ENCODE measurements at places on chromosomes 5 and 9.

DNA sequence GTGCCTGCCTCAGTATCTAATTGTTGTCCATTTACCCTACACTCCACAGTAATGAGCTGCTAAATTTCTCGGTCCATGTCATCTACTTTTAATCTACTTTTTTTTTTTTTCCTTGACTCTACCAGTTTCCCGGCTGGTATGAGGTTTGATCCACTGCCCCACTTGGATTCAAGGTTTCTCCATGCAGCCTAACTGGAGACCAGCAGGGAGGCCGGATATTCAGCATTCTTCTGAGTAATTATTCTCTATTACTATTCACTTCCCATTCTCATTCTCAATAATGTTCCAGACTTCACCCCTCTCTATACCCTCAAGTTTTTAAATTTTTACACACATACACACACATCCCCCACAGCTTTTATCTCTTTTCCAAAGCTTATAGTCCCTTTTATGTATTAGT lies 51.0 kb upstream of the SUSD1 start:
- DNase-seq: no peak

DNA sequence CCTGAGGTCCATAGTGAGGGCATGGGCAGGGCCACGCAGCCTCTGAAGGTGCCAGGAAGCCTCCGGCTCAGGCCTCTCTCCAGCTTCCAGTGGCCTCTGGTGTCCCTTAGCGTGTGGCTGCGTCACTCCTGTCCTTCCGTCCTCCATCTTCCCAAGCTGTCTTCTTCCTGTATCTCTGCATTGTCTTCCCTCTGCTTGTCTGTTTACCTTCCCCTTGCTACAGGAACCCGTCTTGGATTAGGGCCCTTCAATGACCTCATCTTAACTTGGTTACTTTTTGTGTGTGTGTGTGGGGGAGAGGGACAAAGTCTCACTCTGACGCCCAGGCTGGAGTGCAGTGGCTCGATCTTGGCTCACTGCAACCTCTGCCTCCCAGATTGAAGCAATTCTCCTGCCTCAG lies 14.4 kb downstream of the ASS1 start:
- no peak for DNase-seq

- no peak for DNase-seq
These were observed 1.8 kb downstream of the CDKN2B-AS1 start for GRCh38 chr9:21996438-21996837.

DNA sequence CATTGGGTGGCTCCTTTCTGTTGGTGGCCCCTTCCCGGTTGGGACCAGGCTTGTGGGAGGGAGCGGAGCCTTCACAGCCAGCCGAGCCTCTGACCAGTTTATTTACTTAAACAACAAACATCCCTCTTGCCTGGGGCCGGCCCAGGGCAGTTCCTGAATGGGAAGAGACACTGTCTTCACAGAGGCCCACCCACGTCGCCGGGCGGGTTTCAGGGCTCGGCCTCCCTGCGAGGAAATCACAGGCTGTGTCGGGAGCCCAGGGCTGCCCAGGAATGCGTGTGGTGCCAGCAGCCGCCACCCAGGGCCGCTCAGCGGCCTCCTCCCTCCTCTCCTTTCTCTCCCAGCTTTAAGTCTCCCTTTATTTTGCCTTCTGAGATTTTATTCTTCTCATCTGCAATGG lies 132.5 kb downstream of the HSD17B3 start:
- no peak for DNase-seq

- no peak for DNase-seq
These were observed 57.2 kb downstream of the MEF2C start for GRCh38 chr5:88825584-88826315.

DNA sequence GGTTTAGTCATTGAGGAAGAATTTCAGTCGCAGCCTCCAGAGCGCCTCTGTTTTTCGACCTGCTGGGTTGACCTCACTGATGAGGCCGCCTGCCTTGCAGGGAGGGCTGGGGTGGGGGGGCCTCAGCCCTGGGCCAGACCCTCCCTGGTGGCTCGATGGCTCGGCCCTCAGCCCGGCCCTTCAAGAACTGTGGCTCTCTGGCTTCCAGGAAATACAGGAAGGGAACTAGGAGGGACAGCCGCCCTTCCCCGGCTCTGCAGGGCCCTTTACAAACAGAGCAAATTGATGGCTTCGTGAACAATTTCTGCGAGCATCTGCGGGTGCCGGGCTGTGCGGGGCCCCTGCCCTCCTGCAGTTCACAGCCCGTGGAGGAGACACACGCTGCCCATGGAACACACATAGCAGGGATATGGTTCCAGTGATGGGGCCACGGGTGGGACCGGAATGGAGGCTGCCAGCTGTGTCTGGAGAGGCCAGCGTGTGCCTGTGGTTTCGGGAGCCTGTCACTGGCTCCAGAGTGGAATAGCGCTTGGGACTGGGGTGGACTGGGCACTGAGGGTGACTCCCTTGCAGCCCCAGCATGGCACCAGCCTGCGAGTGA lies 39.6 kb downstream of the COL5A1 start:
- DNase-seq: no peak

GRCh38 chr5:71651579-71651978 lies 64.4 kb downstream of the MCCC2 start:
- no peak for DNase-seq

DNA sequence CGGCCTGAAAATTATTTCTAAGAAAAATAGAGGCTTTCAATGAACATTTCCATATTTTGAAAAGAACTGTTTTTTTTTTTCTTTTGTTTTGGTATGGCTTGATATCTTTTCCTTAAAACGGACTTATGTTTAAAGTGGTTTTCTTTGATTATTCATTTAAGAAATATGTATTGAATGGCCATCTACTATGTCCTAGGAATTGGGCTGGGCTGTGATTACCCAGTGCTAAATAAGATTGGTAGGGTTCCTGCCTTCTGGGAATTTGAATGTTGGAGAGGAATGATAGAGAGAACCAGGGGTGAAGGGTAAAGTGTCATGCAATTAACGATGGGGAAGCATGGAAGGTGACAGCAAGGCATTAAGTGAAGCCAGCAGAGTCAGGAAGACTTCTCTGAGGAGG lies 33.2 kb downstream of the TNFSF8 start:
- DNase-seq: no peak

GRCh38 chr5:138444774-138445546 lies 6.1 kb downstream of the REEP2 start:
- no peak for DNase-seq

- no peak for DNase-seq
These were observed 27.2 kb downstream of the NEK6 start for GRCh38 chr9:124284940-124285441.

GRCh38 chr5:1320436-1321344 lies 24.2 kb downstream of the CLPTM1L start:
- no peak for DNase-seq

- no peak for DNase-seq
These were observed 258.2 kb upstream of the MAP3K1 start for GRCh38 chr5:56557198-56557597.

DNA sequence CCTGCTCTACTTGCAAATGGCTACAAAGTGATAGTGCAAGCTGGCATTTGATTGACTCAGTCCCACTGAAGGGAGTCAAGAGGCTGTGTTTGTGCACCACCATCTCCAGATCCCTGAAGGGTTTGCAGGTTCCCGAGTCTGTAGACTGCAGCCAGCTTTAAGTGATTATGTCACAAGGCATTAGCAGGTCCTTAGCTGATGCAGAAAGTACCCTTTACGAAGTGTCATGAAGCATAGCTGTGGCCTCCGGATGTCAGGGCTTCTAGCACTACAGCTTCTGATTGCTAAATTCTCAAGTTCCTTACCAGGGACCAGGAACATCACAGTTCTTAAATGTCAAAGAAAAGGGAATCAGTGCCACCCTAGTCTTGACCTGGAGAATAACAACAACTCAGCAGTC lies 311.3 kb upstream of the TRPC7 start:
- DNase-seq: no peak

DNA sequence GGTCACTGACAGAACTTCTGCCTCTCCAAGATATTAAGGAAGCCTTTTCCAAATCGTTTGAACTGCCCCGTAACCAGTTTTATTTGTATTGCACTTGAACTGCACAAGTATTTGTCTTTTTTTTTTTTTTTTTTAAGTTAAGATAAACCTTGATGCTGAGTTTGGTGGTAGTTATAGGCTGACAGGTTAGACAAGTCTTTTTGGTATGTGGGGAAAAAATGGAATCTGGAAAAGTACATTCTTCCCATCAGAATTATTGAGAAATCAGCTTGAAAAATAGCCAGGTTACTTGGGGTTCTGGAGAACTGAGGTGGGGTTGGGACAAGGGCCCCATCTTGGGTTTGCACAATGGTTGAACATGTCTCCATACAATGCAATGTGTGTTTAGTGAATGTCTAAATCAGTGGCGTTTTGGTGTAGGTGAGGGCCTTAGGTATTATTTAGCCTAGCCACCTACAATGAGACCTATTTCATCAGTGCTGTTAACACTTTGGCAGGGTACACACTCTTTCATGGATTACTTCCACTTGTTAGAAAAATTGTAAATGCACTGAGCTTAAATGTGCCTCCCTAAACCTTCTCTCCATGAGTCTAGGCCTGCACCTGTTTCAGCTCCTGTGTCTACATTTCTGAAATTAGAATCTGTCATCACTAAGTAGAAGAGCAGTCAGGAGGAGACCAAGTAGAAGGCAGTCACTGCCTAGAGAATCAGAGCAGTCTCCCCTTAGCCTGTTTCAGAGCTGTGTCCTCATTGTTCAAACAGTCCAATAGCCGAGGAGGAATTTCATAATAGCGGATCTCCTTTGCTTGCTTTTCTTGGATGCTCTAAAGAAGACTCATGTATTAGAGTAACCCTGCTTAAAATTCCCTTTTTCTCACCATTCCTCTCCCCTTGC lies 140.0 kb upstream of the HMHB1 start:
- DNase-seq: no peak

DNA sequence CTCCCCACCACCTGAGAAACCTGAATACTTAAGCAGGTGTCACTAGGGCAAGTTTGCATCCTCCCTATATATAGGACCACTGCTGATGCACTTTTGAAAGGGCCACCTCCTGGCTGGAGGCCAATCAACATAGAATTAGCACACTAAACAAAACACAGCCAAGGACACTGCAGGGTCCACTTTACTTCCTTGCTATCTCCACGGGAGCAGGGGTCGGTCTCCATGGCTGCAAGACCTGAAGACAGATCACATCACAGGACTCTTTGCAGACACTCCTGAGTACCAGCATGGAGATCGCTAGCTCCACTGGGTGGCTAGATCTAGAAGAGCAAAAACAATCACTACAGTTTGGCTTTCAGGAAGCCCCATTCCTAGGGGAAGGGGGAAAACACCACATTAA lies 72.3 kb downstream of the C9orf153 start:
- no peak for DNase-seq

DNA sequence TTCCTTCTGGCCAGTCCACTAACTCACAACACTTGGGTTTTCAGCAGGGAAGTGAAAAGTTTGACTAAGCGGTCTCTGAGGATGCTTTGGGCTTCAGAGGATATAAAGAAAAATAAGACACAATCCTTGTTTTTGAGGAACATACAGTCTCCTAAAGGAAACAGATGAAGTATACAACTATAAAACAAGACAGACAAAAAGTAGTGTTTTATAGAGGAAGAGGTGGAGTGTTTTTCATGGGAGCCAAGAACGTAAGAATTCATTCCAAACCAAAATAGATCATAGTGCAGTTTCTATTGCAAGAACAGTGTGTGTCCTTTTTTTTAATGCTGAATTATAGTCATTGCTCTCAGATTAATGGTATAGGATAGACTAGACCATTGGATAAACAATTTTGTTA lies 586.9 kb upstream of the BRINP1 start:
- no peak for DNase-seq

- DNase-seq: no peak
These were observed 1029.9 kb upstream of the WWC1 start for GRCh38 chr5:167261309-167262100.

DNA sequence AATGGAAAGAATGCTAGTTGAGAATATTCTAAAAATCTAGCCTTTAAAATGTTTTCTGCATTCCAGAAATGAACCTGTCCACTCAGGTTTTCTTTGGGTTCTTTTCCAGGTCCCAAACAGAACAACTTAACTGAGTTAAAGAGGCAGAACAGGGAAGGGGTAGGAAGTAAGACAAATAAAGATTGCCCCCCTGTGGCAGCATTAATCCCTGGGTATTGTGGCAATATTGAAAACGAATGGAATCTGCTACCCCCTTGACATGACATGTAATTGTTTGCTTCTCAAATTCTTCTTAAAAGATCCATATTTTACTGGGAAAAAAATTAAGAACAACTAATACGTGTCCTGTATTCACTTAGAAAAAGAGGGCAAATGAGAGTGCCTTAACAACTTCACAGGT lies 9.3 kb upstream of the RBM22 start:
- DNase-seq: no peak

- DNase-seq: no peak
These were observed 7.1 kb upstream of the NANS start for GRCh38 chr9:98049288-98050072.

GRCh38 chr5:38556599-38557307 lies at the start of gene LIFR:
TSS of gene LIFR (minus strand) at chr5:38556646. CDS start at chr5:38530647, 25,999 bp downstream.
- peak; percentile 43 for DNase-seq

- DNase-seq: no peak
These were observed 933.6 kb downstream of the CDH12 start for GRCh38 chr5:21919414-21920022.

DNA sequence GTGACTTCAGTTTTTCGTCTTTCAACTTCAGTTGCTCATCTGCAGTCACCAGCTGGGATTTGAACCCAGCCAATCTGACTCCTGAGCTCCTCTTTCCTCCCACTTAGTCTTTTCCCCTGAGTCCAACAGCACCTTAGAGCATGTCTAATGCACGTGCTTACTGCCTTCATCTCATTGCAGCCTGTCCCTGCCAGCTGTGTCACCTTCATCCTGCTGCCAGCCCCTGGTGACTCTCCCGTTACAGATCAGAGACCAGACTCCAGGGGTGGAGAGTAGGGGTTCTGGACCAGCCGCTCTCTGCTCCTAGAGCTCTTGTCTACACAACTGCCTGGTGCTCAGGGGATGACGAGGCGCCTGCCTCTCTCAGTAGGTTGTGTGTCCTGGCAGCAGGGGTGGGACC lies 132.9 kb upstream of the LMX1B start:
- DNase-seq: no peak

DNA sequence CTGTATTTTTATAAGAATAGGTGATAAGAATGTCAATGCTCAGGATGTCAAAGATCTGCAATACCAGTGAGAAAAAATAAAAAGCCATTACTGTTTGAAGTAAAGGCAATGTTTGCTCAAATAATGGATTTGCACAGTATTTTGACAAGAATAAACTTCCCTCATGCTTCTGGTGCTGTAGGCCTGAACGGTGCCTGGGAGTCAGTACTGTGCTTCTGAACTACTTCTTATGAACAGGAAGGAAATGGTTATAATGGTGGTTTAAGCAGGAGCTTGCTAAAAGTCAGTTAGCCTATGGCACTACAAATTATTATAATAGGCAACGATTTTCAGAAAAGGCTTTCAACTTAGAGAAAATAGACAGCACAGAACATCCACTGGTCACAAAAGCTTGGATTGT lies 548.3 kb upstream of the CDH18 start:
- DNase-seq: no peak
